Stimulated activated CD8-positive, alpha-beta memory T cell treated with anti-CD3 and anti-CD28 coated beads, Interleukin-2, amount 100 ng/mL, for 1 hour (primary cell): ENCODE measurements at places on chromosomes 12 and 14.

DNA sequence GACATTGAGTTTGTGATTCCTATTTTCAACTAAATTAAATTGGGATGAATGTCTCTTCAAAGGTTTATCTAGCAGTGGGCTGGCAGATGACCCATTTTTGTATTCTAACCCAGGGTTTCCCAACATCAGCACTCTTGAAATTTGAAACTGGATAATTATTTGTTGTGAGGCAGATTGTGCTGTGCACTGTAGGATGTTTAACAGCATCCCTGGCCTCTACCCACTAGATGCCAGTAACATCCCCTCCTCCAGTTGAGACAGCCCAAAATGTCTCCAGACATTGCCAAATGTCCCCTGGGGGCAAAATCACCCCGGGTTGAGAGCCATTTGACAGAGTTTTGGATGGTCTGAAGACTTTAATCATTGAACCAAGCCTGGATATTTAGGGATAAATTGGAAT is 11.1 kb downstream of the DAAM1 start:
- no peak for DNase-seq

DNA sequence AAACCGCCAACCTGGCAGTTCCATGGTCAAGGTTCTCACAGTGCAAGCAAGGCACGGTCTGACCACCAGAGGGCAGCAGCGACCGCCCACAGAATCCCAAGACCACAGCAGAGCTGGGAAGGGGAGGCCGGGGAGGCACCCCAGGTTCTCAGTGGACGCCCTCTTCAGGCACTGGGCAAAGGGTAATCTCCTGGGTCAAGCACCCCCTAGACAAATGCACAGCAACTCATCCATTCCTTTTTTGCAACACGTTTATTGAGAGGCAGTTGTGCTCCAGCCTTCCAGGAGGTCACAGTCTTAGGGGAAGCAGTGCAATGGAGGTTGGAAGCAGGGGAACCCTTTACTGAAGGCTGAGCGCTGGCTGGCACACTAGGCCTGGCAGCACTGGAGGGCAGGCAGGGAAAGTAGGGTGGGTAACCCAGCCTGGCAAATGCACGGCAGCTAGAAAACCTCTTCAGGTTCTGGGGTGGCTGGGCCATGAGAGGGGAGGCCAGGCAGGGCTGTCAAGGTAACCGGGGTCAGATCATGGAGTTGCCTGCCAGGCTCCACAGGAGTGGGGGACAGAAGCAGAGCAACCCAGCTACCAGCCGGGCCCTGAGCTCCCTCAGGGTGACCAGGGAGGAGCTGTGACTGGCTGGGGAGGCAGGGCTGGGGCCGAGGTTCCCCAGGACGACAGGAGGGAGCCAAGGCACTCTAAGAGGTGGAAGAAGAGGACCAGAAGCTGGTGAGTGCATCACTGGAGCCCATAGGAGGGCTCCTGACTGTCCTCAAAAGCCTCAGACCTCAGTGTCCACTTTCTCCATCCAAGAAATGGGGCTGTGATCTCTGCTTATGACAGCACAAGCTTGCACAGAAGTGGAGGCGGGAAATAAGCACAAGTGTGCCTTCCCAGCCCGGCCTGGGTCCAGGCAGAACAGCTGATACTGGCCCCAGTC is 1.8 kb upstream of the RHOF start:
- peak; percentile 75 for DNase-seq

DNA sequence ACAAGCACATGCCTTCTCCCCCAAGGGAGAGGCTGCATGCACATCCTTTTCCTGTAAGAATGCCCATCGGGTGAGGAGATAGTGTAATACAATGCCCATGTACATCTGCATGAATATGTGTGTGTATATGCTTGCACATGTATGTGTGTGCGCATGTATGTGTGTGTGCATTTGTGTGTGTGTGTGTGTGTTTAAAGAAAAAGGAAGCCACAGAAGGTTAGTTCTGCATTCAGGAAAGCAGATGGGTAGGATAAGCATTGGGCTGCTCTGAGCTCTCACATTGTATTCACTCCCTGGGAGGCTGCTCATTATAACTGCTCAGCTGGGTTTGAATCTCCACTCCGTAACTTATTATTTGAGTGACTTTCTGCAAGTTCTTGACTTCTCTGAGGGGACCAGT is 74.3 kb downstream of the GALNT8 start:
- DNase-seq, result no peak

DNA sequence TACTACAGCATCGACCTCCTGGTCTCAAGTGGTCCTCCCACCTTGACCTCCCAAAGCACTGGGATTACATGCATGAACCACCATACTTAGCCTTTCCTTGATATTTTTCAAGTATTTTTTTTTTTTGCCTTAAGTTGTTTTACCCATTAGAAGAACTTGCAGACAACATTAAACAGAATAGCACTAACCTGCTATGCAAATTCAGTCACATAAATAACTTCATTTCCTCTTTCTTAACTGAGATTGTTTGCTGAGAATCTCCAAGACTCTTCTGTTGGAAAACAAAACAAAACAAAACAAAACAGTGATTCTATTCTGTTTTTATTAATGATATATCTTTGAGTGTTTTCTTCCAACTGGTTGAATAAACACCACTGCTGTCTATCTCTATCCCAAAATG is 115.9 kb upstream of the IFNG-AS1 start:
- no peak for DNase-seq

GRCh38 chr12:63752283-63752682 is 27.4 kb upstream of the RXYLT1 start:
- DNase-seq, result no peak

GRCh38 chr14:65208548-65208947 is 106.2 kb upstream of the MAX start:
- no peak for DNase-seq

DNA sequence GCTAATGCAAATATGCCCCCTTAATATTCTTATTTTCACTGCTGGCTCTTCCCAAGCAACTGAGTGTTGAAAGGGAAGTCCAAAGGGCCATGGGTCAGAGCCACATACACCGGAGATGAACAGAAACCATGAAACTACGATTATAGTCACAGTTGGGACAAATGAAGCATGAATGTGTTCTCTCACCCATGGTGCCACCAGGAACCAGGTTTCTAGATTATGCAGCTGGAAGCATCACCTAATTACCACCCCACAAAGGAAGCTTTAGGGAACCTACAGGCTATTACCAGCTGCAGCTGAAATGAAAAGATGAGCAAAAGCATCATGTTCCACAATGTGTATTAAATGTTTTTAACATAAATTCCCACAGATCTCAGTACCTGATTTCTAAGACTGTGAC is 15.4 kb downstream of the TMTC1 start:
- DNase-seq, result no peak

- DNase-seq, result no peak
These were observed 12.1 kb upstream of the SLC24A4 start for GRCh38 chr14:92310776-92311375.

GRCh38 chr12:88781909-88782308 is 201.6 kb upstream of the KITLG start:
- DNase-seq, result no peak
